Posterior vena cava (tissue), 2 donors: ENCODE measurements at places on chromosomes 3 and 15.

DNA sequence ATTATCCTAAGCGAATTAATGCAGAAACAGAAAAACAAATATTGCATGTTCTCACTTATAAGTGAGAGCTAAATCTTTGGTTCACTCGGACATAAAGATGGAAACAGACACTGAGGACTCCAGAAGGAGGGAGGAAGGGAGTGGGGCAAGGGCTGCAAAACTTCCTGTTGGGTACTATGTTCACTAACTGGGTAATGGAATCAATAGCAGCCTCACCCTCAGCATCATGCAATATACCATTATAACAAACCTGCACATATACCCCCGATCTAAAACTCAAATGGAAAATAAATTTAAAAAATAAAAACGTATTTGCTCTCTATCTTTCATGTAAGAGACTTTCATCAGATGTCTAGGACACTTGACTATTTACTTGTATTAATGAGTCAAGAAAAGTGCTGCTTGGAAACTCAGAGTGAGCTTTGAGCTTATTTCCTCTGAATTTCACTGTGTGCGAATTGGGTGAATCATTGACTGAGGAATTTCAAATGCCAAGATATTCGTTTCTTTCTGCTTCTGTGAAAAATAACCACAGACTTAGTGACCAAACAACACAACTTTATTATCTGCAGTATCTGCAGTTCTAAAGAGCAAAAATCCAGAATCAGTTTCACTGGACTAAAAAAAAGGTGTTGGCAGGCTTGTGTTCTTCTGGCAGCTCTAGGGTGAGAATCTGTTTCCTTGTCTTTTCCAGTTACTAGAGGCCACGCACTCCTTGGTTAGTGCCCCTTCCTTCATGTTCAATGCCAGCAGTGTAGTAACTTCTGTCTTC is 18.4 kb downstream of the TM4SF18 start:
- DNase-seq: no peak

DNA sequence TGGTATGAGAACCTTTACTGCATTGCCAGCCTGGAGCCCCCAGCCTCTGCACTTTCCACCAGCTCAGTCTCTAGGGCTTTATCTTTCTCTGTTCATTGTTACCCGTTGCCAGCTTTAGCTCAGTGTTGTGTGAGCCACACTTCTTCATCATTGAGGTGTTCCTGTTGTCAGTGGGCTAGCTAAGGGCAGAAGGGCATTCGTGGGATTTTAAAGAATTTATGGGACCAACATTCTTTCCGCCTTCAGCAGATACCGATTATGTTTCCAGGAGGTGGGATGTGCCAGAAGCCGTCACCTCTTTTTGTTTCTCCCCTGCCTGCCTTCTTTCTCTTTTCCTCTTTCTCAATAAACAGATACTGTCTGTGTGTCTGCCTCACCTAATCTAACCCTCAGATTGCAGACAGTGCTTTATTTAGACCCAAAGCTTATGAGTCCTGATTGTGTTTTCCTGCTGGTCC is 64.5 kb downstream of the PGPEP1L start:
- DNase-seq: no peak

GRCh38 chr15:56608140-56608778 is 125.0 kb downstream of the ZNF280D start:
- DNase-seq: no peak

GRCh38 chr3:190279690-190280089 is 42.6 kb downstream of the CLDN1 start:
- DNase-seq: no peak

DNA sequence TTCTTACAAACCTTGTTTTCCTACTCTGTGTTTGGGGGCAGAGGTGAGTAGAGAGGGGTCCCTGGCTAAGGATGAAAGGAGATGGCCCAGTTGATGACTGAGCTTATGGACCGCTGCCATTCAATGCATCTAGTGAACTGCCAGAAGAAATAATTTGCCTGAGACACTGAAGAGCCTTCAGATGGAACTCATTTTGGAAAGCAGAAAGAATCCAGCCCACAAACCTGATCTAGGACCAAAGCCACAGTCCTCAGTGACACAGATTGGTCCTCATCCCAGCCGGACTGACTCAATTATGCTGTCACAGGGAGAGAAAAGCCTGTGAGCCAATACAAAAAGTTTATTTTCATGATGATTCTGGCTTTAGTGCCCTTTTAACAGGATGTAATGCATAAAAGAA is 82.7 kb downstream of the CD47 start:
- DNase-seq: no peak

DNA sequence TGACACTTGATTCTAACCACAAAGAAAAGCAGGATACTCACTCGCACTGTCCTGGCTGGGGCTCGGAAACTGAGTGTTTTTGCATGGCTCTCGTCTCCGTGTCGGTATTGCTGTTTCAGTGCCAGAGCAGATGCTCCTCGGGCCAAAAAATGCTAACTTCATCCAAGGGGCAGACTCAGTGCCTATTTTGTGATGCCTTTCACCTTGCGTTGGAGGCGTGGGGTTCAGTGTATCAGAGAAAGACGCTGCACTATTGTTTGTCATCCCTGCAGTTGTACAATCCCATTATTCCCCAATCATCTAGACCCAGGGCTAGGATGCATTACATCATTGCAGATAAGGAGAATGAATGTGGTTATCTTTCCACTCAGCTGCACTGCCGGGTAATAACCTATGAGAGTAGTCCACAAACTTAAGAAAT is 1.4 kb downstream of the CACNA2D3 start:
- DNase-seq: no peak

DNA sequence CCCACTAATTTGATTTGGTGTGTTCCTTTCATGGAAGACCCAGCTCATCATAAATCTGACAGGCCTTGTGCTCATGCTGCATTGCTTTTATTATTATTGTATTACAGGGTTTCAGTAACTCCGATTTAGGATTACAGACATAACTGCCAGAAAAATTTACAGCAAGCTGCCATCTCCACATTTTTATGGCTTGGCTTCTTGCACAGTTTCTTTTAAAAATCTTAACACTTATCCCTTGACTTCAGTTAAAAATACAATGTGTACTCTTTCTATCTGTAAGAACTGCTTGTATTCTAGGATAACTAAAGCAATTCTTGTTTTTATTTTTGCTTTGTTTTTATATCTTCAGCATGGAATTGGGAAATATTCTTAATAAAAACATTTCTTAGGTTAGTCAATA is 612.2 kb downstream of the DIPK2A start:
- DNase-seq: no peak

- DNase-seq: no peak
These were observed 5.8 kb upstream of the MEX3B start for GRCh38 chr15:82051664-82052063.

GRCh38 chr3:124147946-124148345 is 156.0 kb upstream of the ROPN1 start:
- DNase-seq: no peak

- no peak for DNase-seq
These were observed 23.9 kb upstream of the TRA2B start for GRCh38 chr3:185961675-185962232.

GRCh38 chr3:22979581-22979980 is 223.5 kb upstream of the UBE2E2 start:
- no peak for DNase-seq

GRCh38 chr3:65578861-65579260 is 459.9 kb downstream of the MAGI1 start:
- no peak for DNase-seq

DNA sequence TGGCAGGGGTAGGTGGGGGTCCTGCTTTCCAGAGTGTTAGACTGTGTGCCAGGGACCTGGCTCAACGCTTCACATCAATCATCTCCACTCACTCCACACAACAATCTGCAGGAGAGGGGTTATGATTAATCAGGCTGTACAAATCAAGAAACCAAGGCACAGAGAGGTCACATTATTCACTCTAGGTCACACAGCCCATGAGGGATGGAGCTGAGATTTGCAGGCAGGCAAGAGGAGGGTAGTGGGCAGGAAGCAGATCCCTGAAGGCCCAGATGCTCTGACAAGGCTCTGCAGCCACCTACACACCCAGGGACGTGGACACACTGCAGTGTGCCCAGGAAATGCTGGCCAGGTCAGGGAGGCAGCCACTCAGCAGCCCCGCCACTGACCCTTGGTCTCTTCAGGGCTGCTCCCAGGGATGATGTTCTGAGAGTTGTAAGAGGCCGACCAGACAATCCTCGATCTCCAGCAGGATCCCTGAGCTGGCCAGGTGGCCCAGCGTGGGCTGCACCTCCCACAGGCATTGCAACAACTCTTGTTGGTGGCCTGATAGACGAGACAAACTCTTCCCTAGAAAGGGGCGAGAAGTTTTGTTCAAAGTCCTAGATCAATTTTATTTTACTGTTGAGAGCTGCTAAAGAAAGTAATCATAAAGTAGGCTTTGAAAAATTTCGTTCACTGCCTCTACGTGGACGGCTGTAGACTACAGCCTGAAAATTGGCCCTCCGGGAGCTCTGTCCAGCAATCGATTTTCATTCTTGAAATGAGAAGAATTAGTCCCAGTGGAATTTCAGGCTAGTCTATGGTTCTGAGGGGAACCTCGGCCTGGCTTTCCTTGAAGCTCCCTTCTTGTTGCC is 4.2 kb upstream of the SLC6A6 start:
- DNase-seq: no peak

DNA sequence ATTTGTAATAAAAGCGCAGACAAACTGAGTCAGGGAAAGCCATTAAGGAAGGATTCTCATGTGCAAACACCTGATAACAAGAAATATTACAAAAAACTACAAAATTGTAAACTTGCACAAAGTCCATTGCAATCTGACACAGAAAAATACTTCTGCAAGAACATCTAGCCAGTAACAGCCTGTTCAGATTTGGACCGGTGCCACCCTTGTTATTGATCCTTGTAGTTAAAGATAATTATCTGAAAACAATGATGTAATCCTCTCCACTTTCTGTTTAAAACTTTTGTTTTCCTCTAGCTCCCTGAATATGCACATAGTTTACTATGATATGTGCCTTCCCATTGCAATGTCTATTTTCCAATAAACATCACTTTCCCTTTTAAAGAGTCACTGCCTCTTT is 1090.2 kb downstream of the PLOD2 start:
- no peak for DNase-seq

DNA sequence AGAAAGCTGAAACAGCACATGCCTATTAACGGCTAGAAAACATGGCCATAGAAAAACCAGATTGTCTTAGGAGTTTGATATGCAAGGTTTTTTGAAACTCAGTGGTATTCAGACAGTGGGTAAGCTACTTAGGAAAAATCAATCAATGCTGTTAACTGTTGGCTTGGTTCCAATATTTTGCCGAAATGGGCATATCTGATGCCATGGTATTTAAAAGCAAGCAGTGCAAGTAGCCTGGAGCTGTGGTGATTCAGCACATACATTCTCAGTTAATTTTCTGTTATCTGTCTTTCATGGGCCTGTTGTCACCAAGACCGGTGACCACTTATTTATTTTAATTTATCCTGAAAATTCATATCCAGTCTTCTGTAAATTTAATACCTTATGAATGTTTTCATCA is 17.3 kb upstream of the SUCNR1 start:
- DNase-seq: no peak

DNA sequence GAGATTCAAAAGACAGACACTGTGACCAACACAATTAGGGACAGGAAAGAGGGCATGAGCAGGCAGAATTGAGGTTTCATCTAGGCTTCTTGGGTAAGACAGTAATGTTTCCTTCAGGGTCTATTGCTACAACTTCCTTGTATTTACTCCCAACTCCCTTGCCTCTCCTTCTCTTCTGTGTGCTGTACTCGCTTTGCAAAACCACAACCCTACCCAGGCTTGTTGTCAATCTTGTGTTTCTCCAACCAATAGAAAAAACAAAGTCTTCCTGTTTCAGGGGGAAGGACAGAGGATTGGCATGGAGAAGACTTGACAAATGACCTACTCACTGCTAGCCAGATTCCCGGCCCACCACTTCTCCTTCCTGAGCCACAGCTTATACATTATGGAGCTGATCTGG is 36.3 kb upstream of the MASP1 start:
- no peak for DNase-seq
